SJSA1 (cell line): ENCODE measurements at places on chromosomes 5 and 9. TPM values are rescaled to one million over a fixed set of nuclear protein-coding genes. Genes with fewer than 3 reads are reported as not detected.

- no peak for DNase-seq
Measured at GRCh38 chr9:91258451-91258850, 103.3 kb downstream of the AUH start.

- DNase-seq, result no peak
Measured at GRCh38 chr5:111229221-111229835, 5.1 kb downstream of the CAMK4 start.

Gene LCNL1
- not detected in 2 replicates for total RNA-seq

Gene MAP1B
- 93.8 and 195 TPM in 2 replicates for total RNA-seq

- peak; percentile 82 for DNase-seq
Measured at GRCh38 chr9:87725900-87726709, at the start of gene CTSL. Gene CTSL, plus strand, starts transcription at chr9:87726119. Its CDS starts 1,485 bp downstream, at chr9:87727604.

DNA sequence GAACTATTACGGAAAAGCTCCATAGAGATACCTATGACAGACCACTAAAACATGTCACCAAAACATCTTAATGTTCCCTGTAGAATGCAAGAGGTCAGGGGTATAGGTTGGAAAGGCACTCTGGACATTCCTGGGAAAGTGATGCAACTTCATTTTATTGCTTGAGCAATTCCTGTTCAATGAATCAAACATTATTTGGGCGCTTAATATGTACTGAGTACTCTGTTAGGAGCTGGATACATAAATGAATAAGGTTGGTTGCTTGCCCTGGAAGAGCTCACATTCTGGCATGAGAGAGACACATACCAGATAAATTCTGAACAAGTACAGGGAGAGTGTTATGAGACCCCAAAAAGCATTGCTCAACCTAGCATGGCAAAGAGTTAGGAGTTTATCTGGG, 408.9 kb upstream of the DMAC1 start:
- no peak for DNase-seq

- no peak for DNase-seq
Measured at GRCh38 chr9:6229619-6230018, 14.0 kb downstream of the IL33 start.

Gene STRBP
- 4.2 and 5.3 TPM in 2 replicates for total RNA-seq

Gene CCDC192
- not detected in 2 replicates for total RNA-seq

GRCh38 chr9:99822109-99822805, 572 bp downstream of the NR4A3 start:
- DNase-seq, result peak; percentile 65

Gene GFPT2
- 125 and 138 TPM in 2 replicates for total RNA-seq

DNA sequence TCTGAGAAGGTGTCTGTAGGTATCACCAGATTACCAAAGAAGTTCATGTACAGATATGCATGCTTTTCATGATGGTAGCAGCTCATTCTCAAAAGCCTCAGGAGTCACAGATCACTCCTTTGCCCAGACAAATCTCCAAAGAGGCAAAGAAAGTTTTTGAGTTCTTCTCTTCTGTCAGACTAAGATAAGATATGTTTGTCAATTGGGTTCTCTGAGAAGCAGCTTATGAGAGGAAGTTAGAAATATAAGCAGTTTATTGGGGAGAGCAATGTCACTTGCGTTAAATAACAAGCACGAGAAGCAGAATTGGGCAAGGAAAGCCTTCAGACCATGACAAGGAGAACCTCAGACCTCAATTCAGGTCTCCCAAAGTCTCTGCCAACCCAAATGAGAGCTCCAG, 219.2 kb upstream of the KLF4 start:
- DNase-seq, result no peak

GRCh38 chr5:10599862-10600284, 36.0 kb downstream of the ANKRD33B start:
- peak; percentile 72 for DNase-seq

Gene GLRA1
- not detected in 2 replicates for total RNA-seq

DNA sequence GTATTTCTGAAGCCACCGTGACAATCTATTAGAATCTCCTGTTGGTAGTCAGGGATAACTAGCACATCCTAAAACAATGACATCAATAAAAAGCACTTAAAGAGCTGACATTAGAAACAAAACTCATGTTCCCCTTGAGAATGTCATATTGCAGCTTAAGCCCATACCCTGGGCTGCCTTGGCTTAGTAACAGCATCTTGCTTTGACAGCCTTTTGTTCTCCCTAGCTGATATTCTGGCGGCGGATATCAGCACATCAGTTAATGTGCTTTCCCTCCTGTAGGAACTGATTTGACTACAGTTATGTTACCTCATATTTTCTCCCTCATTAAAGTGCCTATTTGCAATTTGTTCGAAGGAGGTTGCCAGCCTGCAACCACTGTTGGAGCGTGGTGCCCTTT, 214.1 kb downstream of the CD180 start:
- no peak for DNase-seq

Gene BHMT
- not detected in 2 replicates for total RNA-seq

- DNase-seq, result no peak
Measured at GRCh38 chr5:155540000-155540595, 526.5 kb downstream of the KIF4B start.

Gene ZNF300
- 3.0 and 7.2 TPM in 2 replicates for total RNA-seq

DNA sequence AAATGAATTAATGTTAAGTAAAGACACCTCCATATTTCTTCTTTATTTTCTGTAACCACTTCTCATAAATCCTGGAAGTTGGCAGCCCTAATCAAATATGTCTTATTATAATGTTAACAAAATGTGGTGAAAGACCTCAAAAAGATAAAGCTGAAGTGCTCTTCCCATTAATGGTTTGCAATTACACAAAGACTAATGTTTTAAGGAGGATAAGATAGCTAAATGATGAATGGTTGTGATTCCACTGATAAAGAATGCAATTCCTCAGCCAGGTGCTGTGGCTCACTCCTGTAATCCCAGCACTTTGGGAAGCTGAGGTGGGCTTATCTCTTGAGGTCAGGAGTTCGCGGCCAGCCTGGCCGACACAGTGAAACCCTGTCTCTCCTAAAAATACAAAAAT, 125.8 kb upstream of the SNX2 start:
- DNase-seq, result no peak

DNA sequence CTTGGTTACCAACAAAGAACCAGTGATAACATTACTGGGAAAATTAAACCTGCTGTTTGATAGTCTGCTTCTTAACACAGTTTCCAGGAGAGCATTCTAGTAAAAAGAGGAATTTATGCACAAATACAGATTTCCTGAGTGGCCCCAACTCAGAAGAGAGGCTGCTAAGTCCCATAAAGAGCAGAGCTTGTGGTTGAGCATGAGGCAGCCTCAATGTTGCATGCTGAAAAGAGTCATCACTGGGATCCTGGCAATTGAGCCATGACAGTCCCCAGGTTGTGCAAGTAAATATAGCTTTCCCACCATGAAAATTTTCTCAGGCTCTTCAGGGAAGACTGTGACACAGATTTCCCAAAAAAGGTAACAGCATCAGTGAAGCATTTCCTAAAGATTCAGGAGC, 47.5 kb upstream of the ADRB2 start:
- no peak for DNase-seq

Gene FOXD1
- 10.4 and 11.2 TPM in 2 replicates for total RNA-seq

DNA sequence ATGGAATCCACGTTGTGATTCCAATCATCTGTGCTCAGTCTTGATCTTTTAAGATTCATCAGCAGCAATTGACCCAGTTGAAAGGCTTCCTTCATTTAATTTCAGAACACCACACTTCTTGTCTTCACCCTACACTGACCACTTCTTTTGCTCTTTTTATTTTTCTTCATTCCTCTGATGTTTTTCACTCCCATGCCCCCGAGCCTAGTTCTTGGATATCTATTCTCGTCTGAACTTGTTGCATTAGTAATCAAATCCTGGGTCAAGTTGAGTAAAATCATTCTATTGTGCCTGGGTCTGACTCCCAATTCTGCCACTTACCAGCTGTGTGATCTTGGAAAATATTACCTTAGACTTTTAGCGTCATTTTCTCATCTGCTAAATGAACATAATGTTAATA, 356.5 kb downstream of the CDH12 start:
- no peak for DNase-seq

DNA sequence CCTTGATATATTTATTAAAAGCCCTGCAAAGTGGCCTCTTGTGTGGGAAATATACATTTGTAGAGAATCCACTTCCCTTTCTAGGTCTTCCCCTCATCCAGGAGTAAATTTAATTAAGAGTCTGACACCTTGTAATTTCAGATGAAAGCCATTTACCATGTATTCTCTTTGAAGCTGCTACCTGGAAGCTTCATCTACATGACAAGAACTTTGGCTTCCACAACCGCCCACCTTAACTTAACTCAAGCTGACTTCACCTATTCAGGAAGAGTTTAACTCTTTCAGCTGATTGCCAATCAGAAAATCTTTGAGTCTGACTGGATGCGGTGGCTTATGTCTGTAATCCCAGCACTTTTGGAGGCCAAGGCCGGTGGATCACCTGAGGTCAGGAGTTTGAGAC, 899.9 kb downstream of the TAF11L14 start:
- DNase-seq, result no peak
